ENCODE measurements at places on chromosomes 5 and 9. TPM values are rescaled to one million over a fixed set of nuclear protein-coding genes. Genes with fewer than 3 reads are reported as not detected.

Gene HACD4
- 3.5 TPM for total RNA-seq

Gene GADD45G
- total RNA-seq = 0.38 TPM

Gene IFNB1
- total RNA-seq = not detected

Gene FREM1
- total RNA-seq = not detected

Gene ZER1
- 21.1 TPM for total RNA-seq

Gene GARIN3
- total RNA-seq = not detected

Gene ANKS6
- 14.1 TPM for total RNA-seq

Gene LTC4S
- 0.19 TPM for total RNA-seq

Gene SETD9
- total RNA-seq = 19.2 TPM

Gene ZFP2
- under 0.01 TPM for total RNA-seq

Gene EPB41L4A
- 1.5 TPM for total RNA-seq

Gene ADAMTSL1
- 63.1 TPM for total RNA-seq

Measured in regular cardiac myocyte (primary cell).